ENCODE measurements at places on chromosomes 3 and 15.
A peak's percentile ranks its signal among the peaks of the same experiment; 100 is the strongest.

DNA sequence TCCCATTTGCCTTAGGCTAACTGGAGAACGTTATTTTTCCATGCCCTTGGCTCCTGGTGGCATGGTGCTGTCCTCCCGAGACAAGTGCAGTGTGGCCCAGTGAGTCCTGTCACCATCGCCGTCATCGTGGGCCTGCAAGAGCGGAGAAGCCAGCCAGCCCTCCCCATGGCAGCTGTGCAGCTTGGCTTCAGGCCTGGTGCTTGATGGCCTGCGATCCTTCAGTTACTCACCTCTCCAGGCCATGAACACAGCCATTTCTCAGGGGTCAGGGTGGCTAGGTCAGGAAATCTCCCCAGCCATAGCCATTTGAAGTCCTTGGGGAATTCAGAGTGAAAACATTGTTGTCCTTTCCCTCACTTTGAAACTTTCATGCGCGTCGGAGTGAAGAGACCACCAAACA lies 189.0 kb upstream of the RGMA start:
- DNase-seq: no peak

DNA sequence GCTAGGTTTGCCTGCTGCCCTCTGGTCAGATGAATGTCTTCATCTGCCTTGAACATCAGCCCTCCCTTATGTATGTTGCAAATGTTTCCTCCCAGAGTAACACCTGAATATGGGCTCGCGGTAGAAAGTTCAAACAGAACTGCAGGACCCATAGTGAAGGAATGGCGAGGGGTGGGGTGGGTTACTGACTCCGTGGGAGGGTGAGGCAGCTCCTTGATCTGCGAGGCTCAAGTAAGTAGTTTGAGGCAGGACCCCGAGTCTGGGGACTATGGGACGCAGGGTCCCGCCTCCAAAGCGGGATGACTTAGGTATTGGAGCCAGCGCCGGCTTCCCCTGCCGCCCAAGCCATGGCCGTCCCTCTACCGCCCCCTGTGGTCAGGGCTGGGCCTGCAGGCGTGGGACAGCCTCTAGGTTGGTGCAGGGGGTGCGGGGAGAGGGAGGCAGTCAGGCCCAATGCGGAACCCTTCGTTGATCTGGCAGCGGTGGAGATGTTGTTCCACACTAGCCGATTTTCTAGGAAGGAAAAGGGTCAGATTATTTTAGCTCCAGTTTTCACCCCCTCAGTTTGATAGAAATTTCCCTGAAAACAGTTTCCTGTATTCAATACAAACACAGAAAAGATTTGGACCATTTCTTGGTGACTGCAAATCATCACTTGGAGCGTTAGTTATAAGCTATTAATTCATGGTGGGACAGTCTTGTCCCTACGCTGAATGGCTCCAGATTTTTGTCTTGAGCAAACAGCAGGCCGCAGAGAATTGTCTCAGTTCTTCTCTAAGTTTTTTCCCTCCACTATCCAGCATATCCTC lies 72.3 kb downstream of the CORO2B start:
- DNase-seq: no peak

- peak; percentile 81 for DNase-seq
Observed at GRCh38 chr15:75029378-75030022, 6.1 kb downstream of the PPCDC start.

- DNase-seq: no peak
Observed at GRCh38 chr15:95182091-95182490, 950.7 kb downstream of the MCTP2 start.

- DNase-seq: no peak
Observed at GRCh38 chr15:27458345-27459084, 487.5 kb downstream of the GABRG3 start.

DNA sequence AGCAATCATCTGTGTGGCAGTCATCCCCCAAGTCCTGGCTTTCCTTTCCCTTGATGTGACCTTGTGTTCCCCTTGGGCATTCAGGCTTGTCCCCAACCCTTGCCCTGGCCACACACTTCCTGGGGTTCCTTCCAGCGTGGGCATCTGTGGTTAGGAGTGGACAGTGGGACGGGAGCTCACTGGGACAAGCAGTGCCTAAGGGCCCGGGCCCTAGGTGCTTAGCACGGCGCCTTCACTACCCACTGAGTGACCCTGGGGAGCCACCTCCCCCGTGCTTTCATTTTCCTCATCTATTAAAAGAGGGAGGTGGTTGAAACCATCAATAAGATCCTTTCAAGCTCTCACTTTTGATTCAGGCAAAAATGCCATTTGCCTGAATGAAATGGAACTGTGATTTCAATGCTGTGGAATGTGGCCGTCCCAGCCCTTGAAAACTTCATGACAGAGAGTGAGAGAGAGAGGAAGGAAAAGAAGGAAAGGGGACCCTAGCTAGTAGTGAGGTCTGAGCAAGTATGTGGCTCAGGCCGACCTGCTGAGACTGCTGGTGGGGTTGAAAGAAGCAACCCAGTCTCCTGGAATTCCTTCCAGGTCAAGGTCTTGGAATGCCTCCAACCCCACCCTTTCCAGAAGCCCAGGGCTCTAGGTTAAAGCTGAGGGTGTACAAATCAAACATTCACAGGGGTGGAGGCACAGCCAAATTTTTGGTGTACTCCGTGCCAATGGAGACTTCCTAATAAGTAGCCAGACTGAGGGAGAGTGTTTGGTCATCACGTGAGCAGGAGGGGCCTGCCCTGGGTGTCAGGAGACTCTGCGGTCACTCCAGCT lies 302.9 kb downstream of the TLE3 start:
- peak; percentile 65 for DNase-seq

DNA sequence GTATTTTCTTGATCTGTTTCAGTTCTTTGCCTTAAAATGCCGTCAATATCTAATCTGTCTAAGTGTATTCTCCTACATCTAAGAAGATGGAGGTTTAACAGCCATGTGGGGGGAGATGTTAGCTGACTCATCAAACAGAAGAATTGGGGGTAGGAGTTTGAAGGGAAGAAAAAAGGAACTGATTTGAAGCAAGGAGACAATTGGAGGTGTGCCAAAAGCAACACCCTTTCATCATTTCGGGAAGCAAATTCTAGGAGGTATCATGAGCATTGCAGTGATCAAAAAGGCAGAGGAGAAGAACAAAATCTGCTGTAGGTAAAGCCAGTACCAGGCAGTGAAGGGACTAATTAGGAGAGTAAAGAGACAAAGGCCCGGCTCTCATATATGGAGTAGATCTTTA lies 337.3 kb upstream of the TBC1D5 start:
- DNase-seq: peak; percentile 32

GRCh38 chr15:85402195-85402881 lies 21.9 kb downstream of the AKAP13 start:
- DNase-seq: peak; percentile 83

DNA sequence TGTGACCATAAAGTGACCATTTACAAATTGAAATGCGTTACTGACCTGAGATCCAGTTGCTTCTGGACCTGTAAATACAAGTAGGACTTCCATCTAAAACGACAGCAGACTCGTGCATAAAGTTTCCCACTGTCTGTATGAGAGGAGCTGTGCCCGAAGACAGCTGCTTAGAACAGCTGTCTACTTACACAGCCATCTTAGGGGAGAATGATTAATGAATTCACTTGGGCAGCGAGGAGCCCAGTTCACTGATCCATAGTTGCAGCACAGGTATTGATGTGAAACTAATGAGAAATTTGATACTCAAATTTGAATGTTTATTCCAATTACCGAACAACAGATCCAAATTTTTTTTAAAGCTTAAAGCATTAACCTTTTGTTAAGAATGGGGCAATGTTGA lies 748.1 kb downstream of the NR2F2 start:
- no peak for DNase-seq

DNA sequence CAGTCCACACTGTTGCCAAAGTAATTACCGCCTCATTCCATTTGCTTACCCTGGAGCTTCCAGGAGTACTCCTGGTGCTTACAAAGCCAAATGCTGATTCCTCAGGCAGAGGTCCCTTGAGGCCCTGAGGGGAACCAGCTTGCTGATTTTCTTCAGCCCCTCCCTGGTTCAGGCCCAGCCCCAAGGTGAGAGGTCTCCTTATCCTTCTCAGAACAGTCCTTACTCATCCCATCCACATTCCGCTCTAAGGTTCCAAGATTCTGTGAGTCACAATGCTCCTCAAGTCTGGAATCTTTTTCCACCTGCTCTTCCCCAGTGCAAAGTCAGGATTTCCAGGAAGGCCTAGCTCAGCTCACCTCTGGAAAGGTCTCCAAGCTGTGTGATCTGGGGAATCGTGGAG lies 1.8 kb upstream of the ATP10A start:
- no peak for DNase-seq

DNA sequence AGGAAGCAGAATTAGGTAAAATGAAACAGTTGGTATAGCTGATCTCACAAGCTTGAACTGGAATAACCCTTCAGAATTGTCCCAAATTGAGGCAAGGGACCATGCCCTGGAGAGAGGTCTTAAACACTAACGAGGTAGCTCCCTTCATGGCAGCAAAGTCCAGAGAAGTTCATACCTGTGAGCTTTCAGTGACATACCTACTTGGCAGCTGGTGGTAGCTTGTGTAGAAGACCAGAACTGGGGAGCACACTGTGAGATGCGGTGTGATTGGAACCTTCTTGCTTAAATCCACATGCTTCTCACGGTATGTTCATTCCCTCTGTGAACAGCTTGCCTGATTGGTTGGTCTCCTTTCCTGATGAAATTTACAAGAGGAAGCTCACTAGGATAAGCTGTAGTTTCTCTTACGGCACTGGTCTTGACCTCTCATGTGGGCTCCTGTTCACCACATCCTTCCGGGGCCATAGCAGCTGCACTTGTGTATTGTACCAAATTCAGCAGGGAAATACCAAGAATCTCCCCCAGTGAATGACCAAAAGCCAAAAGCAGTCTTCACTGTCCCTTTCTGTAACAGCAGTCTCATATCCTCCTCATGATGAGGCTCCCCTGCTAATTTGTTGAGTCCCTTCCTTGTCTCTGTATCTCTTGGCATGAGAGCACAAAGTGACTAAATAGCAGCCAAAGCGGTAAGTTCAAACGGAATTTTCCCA lies 483.7 kb upstream of the FRG2C start:
- DNase-seq: no peak

- DNase-seq: no peak
Observed at GRCh38 chr3:120908795-120909601, 993 bp downstream of the STXBP5L start.

DNA sequence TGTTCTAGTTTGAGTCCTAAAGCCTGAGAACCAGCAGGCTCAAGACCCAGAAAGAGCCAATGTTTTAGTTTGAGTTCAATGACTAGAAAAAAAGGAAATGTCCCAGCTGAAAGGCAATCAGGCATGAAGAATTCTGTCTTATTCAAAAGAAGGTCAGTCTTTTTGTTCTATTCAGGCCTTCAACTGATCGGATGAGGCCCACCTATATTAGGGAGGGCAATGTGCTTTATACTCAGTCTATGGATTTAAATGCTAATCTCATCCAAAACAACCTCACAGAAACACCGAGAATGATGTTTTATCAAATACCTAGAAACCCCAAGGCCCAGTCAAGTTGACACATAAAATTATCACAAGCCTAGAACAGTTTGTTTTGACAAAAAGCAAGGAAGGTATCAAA lies 4.0 kb downstream of the MNS1 start:
- DNase-seq: no peak

GRCh38 chr3:87607234-87607633 lies 330.9 kb upstream of the POU1F1 start:
- DNase-seq: no peak

GRCh38 chr3:9422712-9423424 lies 25.5 kb downstream of the SETD5 start:
- peak; percentile 97 for DNase-seq

DNA sequence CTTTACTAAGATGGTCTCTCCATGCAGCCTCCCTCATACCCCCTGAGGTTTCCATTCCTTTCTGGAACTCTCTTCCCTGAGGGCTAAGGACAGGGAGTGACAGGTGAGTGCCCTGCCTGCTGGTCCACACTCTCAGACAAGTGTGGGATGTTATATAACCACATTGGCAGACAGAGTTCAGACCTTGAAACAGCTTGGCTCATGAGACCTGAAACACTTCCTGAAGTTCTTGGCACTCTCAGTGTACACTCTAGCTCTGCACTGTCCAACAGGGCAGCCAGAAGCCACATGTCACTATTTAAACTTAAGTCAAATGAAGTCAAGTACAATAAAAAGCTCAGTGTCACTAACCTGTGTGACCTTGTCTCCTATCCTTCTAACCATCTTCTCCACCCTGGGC lies 188.5 kb downstream of the ZNF621 start:
- DNase-seq: no peak

DNA sequence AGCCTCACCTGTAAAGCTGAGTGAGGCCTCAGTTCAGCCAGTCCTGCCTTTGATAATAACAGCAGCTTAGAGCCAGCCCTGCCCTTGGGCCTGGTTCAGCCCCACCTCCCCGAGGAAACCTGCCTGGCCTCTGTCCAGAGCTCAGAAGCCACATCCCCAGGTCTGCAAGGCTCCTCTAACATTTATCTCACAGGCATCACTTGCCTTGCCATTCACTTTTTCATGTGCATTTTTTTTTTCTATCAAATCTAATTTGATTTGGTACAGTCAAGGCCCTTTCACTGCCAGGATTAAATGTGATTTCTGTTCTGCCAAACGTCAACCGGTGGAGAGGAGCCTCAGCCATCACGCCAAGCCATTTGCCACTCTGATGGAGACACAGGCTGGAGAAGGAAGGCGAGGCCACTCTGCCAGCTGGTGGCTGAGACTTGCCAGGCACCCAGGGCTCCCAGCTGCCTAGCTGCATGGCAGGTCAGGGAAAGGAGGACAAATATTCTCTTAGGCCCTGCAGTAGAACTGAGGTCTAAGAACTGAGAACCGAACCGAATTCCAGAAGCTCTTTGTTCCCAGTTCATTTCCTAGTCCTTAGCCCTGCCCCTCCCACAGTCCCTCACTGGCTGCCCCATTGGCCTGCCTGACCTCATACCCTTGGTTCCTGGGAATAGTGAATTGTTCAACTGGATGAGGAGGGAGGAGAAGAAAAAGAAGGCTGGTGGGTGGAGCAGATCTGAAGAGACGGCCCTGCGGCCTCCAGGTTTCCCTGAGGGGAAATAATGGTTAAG lies 76.4 kb downstream of the SPSB4 start:
- no peak for DNase-seq

DNA sequence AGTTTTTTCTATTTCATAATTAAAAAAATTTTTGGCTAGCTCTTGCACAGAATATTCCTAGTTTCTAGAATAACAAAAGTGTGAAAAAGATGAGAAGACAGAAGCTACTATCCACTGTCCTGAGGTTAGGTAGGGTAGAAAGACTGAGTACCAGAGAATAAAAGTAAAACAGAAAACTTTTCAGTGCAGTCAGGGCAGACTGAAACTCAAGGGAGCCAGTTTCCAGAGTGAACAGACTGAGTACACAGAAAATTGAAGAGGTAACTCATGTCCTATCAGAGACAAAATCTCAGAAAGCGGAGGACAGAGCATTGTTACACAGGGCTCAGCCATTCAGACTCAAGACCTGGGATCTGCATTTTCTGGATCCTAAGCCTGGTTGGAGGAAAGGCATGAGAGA lies 8.8 kb upstream of the FBXO40 start:
- DNase-seq: no peak

- peak; percentile 30 for DNase-seq
Observed at GRCh38 chr15:32721596-32721995, 3.8 kb downstream of the GREM1 start.

GRCh38 chr3:186105543-186105942 lies 3.3 kb downstream of the ETV5 start:
- no peak for DNase-seq

Data from astrocyte of the spinal cord (primary cell).